ENCODE measurements at places on chromosomes 16 and 17.

DNA sequence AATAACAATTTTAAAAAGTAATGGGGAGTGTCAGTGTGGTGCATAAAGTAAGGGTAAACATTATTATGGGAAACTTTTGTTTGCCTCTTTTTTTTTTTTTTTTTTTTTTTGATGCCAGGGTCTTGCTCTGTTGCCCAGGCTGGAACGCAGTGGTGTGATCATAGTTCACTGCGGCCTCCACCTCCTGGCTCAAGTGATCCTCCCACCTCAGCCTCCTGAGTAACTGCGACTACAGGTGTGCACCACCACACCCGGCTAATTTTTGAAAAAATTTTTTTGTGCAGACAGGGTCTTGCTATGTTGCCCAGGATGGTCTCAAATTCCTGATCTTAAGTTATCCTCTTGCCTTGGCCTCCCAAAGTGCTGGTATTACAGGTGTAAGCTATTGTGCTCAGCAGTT, 10.7 kb downstream of the TAOK1 start:
- DNase-seq, result no peak

- DNase-seq, result no peak
Measured at GRCh38 chr16:5649762-5650743, 552.5 kb upstream of the EEF2KMT start.

- no peak for DNase-seq
Measured at GRCh38 chr17:39635614-39636176, 1.2 kb upstream of the STARD3 start.

DNA sequence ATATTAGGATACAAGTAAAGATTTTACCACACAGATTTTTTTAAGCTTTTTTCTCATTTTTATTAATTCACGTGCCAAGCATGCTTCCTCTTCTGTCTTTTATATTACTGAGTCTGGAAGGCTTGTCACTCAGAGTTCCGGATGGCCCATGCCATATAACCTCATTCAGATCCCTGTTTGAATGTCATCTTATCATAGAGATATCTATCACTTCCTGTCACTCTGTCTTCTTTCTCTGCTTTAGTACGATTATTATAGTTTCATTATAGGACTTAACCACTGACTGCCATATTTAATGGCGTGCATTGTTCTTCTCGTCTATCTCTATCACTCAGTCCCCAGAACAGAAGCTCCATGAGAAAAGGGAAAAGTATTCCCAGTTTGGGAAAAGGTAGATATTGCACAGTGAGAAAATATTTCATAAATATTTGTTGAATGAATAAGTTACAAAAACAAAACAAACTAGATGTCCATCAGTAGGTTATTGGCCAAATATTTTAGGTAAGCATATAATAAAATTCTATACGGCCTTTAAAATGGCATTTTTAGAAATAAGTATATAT, 296.9 kb upstream of the GOT2 start:
- DNase-seq, result no peak
